Activated CD8-positive, alpha-beta memory T cell treated with anti-CD3 and anti-CD28 coated beads, Interleukin-2, amount 50 U/mL, for 48 hours (primary cell): ENCODE measurements at places on chromosomes 4 and X.

DNA sequence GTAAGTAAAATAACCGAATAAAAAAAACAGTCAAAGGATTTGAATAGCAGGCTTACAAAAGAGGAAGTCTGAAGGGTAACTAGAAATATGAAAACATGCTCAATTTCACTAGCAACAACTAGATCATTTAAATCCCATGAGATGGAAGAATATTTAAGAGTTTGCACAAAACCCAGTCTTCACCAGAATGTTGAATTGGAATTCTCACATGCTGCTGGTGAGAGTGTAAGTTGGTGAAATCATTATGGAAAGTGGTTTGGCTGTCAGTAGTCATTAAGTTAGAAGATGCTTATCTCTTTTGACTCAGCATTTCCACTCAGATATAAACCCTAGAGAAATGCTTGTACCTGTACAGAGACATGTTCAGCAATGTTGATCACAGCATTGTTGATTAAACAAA, 110.1 kb downstream of the PGRMC2 start:
- no peak for DNase-seq

DNA sequence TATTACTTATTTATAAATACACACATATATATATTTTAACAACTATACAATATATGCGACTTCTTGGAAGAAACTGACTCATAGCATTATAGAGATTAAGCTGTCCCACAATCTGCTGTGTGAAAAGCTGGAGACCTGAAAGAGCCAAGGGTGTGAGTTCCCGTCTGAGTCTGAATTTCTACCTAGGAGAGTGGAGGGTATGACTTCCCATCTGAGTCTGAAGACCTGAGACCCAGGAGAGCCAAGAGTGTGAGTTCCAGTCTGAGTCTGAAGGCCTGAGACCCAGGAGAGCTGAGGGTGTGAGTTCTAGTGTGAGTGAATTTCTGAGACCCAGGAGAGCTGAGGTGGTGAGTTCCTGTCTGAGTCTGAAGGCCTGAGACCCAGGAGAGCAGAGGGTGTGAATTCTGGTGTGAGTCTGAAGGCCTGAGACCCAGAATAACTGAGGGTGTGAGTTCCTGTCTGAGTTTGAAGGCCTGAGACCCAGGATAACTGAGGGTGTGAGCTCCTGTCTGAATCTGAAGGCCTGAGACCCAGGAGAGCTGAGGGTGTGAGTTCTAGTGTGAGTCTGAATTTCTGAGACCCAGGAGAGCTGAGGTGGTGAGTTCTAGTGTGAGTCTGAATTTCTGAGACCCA, 8.9 kb upstream of the P2RY8 start:
- DNase-seq = peak; percentile 42

- no peak for DNase-seq
Observed at GRCh38 chrX:108148524-108148923, 56.9 kb downstream of the ATG4A start.

GRCh38 chrX:48059296-48059639, 12.2 kb downstream of the ZNF630 start:
- DNase-seq = no peak

- DNase-seq = peak; percentile 92
Observed at GRCh38 chr4:109559983-109560686, at the start of gene MCUB. TSS of gene MCUB (plus strand) at chr4:109560246. CDS start at chr4:109560338, 92 bp downstream.

- DNase-seq = no peak
Observed at GRCh38 chr4:138999666-139000065, 15.9 kb upstream of the NOCT start.

GRCh38 chr4:169399976-169400767, 129.4 kb upstream of the SH3RF1 start:
- DNase-seq = no peak

DNA sequence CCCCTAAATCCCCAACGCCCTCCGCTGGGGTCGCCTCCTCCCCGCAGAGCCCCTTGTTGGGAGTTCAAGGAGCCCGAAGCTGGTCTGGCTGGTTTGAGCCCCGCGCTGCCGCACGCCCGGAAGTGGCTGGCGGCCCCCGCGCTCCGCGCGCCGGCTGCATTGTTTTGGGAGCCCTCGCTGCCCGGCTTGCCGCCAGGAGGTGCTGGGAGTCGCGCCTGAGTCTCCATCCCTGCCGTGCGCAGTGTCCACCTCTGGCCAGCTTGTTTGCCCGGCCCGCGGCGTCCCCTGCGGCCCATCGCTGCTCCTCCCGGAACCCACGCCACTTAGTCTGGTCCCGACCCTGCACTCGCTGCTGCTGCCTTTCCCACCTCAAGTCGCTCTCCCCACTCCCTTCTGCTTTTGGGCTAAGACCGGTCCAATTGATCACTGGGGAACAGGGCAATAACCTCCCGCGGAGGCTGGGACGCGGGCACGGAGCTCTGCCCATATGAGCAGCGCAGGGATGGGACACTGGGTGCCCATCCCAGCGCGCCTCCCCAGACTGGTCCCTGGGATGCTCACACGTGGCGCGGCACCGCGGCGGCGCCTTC, 2.2 kb upstream of the SFRP2 start:
- peak; percentile 75 for DNase-seq
